ENCODE measurements at places on chromosomes 13 and 19.

DNA sequence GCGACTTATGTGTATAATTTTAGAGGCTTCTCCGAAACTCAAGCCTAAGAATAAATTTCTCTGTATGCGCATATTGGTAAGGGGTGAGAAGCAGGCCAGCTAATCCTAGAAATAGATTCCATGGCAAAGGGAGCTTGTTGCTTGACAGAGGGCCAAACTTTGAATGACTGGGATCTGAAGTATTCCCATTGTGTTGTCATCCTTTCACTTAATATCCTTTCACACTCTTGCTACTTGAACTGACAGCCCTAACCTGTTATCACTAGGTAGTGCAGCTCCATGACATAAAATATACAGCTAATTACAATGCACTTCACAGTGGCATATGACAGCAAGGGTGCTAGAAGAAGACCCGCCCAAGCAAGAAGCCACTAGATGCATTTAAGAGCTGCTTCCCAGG lies 309.8 kb downstream of the OXGR1 start:
- no peak overlapping the region for H3K4me3 ChIP-seq
- DNase-seq: no peak
- no peaks in the 10 kb centered on the region for H3K27me3 ChIP-seq
- no peaks in the 10 kb centered on the region for H3K4me1 ChIP-seq
- no peak overlapping the region for H3K27ac ChIP-seq
- H3K36me3 ChIP-seq: no peaks in the 10 kb centered on the region

GRCh38 chr13:60369242-60369641 lies 27.8 kb upstream of the TDRD3 start:
- no peak for DNase-seq
- no peaks in the 10 kb centered on the region for H3K4me1 ChIP-seq
- no peak overlapping the region for H3K27ac ChIP-seq
- H3K27me3 ChIP-seq: no peaks in the 10 kb centered on the region
- no peaks in the 10 kb centered on the region for H3K36me3 ChIP-seq

- H3K27ac ChIP-seq: peak overlapping the region; percentile 96
- peak; percentile 60 for DNase-seq
- H3K4me1 ChIP-seq: no peaks in the 10 kb centered on the region
- H3K27me3 ChIP-seq: no peaks in the 10 kb centered on the region
Observed at GRCh38 chr13:110305949-110306339, 1.0 kb downstream of the COL4A1 start.

- DNase-seq: peak; percentile 34
- H3K4me3 ChIP-seq: peak overlapping the region; percentile 62
- H3K4me1 ChIP-seq: peaks cover 15% of the 10 kb centered on the region
- H3K36me3 ChIP-seq: peaks cover 7% of the 10 kb centered on the region
- H3K27me3 ChIP-seq: no peaks in the 10 kb centered on the region
Observed at GRCh38 chr19:18304208-18304457, 18.7 kb downstream of the LSM4 start.

GRCh38 chr13:44819245-44819644 lies 170.0 kb downstream of the NUFIP1 start:
- no peak overlapping the region for H3K27ac ChIP-seq
- H3K36me3 ChIP-seq: no peaks in the 10 kb centered on the region
- H3K4me3 ChIP-seq: no peak overlapping the region
- no peaks in the 10 kb centered on the region for H3K27me3 ChIP-seq

GRCh38 chr19:42284066-42284501 lies 15.0 kb downstream of the CIC start:
- H3K4me1 ChIP-seq: peaks cover 65% of the 10 kb centered on the region
- no peaks in the 10 kb centered on the region for H3K27me3 ChIP-seq
- peak; percentile 93 for DNase-seq
- peak overlapping the region; percentile 75 for H3K4me3 ChIP-seq

GRCh38 chr13:67036699-67037457 lies 193.3 kb downstream of the PCDH9 start:
- H3K27me3 ChIP-seq: no peaks in the 10 kb centered on the region
- no peak for DNase-seq
- H3K27ac ChIP-seq: no peak overlapping the region
- H3K36me3 ChIP-seq: no peaks in the 10 kb centered on the region
- H3K4me1 ChIP-seq: no peaks in the 10 kb centered on the region

GRCh38 chr13:106533101-106533942 lies 2.1 kb downstream of the EFNB2 start:
- H3K4me3 ChIP-seq: peak overlapping the region; percentile 86
- no peaks in the 10 kb centered on the region for H3K27me3 ChIP-seq
- H3K36me3 ChIP-seq: no peaks in the 10 kb centered on the region
- peaks cover 19% of the 10 kb centered on the region for H3K4me1 ChIP-seq
- peak; percentile 77 for DNase-seq

- H3K27ac ChIP-seq: no peak overlapping the region
- no peaks in the 10 kb centered on the region for H3K4me1 ChIP-seq
- no peak for DNase-seq
Observed at GRCh38 chr13:70310396-70311119, 202.3 kb upstream of the KLHL1 start.

DNA sequence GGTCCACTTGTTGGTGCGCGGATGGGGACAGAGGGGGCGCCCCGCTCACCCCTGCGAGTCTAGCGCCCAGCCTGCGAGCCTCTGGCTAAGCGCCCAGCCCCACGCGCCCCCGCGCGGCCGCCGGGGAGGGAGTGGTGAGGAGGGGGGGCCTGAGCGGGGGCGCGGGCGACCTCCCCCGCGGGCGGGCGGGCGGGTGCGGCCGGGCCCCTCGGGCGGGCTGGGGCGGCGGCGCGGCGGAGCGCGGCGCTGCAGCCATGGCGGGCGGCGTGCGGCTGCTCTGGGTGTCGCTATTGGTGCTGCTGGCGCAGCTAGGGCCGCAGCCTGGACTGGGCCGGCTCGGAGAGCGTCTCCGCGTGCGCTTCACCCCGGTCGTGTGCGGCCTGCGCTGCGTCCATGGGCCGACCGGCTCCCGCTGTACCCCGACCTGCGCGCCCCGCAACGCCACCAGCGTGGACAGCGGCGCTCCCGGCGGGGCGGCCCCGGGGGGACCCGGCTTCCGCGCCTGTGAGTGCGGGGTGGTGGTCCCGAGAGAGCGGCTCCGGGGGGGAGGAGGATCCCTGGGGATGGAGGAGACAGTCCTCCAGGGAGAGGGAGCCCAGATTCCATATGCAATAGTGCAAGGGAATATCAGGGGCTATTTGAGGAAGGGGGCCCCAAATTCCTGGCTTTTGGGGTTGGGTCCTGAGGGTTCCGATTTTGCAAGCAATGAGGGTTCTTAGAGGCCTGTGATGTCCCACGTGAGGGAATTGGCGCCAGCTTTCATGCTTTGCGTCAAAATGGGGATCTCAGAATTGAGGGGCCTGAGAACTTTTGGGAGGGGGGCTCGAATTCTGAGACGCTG lies at the start of gene LTBP4:
Gene LTBP4 (plus strand): TSS at position 236 of the 841 bp plus-strand sequence. CDS start 19 bp downstream, at position 255.
- H3K4me3 ChIP-seq: peak within 1 kb of the TSS; percentile 87
- DNase-seq: peak; percentile 88
- no peaks in the 10 kb centered on the region for H3K27me3 ChIP-seq
- peak within 1 kb of the TSS; percentile 90 for H3K27ac ChIP-seq
- peaks cover 71% of the 10 kb centered on the region for H3K4me1 ChIP-seq

All from tibial artery (tissue), 4 donors.